SK-N-SH treated with all-trans-retinoic acid at 6 μM for 48 hours (cell line): ENCODE measurements at places on chromosomes 5 and 9.

DNA sequence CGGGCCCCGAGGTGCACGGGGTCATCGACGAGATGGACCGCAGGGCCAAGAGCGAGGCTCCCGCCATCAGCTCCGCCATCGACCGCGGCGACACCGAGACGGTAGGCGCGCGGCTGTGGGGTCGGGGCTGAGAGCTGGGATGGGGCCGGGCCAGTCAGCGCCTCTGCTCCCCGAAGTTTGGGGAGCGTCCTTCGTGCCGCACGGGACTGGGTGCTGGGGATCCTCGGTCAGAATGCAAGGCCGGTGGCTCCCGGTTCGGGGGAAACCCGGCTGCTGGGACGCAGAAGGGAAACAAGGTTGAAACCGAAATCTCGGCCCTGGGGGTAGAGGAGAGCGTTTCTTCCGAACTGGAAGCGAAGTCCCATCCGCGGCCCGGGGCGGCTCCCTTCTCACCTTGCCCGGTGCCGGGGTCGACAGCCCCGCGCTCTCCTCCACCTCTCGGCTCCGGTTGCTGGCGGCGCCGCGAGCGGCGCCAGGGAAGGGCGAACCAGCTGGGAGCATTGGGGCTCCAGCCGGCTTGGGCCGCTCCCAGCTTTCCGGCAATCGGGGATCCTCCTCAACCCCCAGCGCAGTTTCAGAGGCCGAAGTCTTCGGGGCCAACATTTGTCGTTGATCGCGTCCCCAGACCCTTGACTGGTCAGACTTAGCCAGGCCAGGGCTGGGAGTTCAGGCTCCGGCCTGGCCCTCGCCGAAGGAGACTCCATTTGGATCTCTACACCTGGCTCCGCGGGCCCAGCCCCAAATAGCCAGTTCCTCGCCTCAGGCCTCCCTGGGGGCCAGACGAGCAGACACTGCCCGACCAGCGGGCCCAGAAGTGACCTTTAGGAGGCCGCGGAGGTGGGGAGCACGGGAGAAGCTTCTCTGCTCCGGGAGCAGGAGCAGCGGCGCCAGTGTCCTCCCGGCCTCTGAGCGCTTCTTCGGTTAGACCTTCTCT is 1.1 kb downstream of the LHX2 start:
- no peak for ATAC-seq

- no peak for ATAC-seq
Observed at GRCh38 chr9:26673261-26673660, 219.3 kb downstream of the CAAP1 start.

DNA sequence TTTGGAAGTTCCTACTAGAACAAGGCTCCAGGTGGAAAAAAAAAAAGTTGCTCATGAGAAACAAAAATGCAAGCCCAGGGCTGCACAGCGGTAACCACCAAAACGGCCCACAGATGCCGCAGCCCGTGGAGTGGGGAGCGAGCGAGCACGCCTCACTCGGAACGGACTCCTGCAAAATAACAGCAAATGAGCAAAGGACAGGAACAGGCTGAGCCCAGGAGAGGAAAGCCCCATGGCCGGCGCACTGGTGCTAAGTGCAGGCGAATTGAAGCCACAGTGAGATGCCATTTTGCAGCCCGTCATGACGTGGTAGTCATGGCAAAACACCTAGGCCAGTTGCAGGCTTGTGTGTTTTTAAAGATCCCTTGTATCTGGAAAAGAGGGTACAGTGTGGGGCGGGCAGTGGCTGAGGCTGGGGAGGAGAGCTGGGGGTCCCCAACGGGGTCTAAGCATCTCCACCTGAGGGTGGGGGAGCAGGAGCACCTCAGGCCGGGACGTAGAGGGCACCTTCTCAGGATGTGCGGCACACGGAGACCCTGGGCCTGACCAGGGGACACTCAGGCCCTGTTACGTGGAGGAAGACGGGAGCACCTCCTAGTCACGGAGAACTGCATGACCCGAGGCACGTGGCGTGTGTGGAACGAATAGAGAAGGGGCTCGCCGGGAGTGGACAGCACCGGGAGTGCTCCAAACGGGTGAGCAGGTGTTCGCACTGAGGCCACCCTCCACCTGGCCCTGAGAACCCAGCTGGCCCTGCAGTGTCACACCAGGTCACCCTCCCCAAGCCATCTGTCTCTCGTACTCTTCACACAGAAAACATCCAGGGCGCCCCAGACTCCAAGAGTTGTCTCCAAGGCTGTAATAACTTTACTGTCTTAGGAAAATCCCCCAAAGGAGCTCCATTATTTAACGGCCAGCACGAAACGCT is 10.7 kb downstream of the GRM6 start:
- no peak for ATAC-seq

GRCh38 chr5:150234576-150235499 is 45.0 kb downstream of the SLC6A7 start:
- ATAC-seq, result no peak

GRCh38 chr5:98328015-98328414 is 445.4 kb upstream of the RGMB start:
- ATAC-seq, result no peak

DNA sequence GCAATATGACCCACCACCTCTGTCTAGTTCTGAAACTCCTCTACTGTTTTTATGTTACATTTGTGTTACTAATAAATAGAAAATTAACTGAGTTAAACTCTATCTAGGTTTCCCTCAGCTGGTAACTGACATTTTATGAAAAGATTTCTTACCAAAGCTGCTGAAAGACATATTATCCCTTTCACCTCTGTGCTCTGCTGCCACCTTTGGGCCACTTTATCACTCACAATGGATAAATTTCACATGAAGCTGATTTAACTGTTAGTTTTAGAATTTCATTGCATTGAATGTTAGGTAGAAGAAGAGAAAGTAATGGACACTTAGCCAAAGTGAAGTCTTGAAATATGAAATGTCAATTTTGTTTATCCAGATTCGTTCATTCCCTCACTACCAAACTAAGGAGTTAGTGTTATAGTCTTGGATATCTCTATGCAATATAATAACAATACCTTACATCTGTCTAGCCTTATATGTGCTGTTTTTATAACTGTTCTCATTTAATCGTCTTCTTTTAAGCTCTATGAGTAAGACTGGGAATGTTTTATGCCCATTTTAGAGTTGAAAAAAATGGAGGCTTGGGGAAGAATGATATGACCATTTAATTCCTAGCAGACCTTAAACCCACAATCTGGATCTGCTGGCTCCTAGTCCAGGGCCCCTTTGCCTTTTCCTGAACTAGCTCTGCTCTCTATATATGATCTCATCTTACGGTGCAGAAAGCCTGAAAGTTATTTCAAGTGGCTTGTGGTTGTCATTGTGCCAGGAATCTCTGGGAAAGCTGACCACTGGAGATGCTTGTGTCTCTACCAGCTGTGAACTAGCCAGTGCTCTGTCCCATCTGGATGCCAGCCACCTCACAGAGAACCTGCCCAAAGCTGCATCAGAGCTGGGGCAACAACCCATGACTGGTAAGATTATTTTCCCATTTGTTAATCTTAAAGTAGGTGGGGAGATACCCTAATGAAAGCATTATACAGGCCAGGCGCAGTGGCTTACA is 97.1 kb downstream of the GOLPH3 start:
- peak; percentile 83 for ATAC-seq
